ENCODE measurements at places on chromosomes 7 and 10. TPM values are rescaled to one million over a fixed set of nuclear protein-coding genes. Genes with fewer than 3 reads are reported as not detected.

OR6V1 gene
- polyA plus RNA-seq = not detected

TLX1 gene
- polyA plus RNA-seq = not detected

MOGAT3 gene
- not detected for polyA plus RNA-seq

NPY4R gene
- 0.23 TPM for polyA plus RNA-seq

MACROH2A2 gene
- 26.0 TPM for polyA plus RNA-seq

EZH2 gene
- 24.9 TPM for polyA plus RNA-seq

DDC gene
- polyA plus RNA-seq = 1.8 TPM

BUB3 gene
- 59.7 TPM for polyA plus RNA-seq

SPDYE5 gene
- 2.2 TPM for polyA plus RNA-seq

CALML5 gene
- not detected for polyA plus RNA-seq

SLC26A5 gene
- polyA plus RNA-seq = 0.17 TPM

SEMA3C gene
- polyA plus RNA-seq = 149 TPM

GOLGA7B gene
- polyA plus RNA-seq = 0.04 TPM

CALML3 gene
- 0.30 TPM for polyA plus RNA-seq

PAX2 gene
- not detected for polyA plus RNA-seq

PON3 gene
- 3.4 TPM for polyA plus RNA-seq

ZNF425 gene
- 4.7 TPM for polyA plus RNA-seq

OPN4 gene
- 2.2 TPM for polyA plus RNA-seq

DNA sequence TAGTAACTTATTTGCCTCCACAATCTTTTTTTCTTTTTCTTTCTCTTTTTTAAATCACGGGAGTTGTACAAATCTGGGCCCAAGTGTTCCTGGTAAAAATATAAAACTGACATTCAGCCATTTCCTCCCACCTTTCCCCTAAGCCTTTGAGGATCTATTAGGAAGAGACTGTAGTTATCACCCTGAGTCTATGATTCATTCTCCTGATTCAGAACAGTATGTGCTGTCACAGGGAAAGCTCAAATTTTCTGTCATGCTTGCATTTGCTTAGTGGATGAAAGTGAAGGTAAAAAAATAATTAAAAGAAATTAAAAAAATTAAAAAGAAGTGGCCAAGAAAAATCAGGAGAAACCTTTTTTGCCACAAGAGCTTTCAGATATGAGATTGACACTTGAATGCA, 71.7 kb downstream of the KIF20B start:
- DNase-seq = no peak

DNA sequence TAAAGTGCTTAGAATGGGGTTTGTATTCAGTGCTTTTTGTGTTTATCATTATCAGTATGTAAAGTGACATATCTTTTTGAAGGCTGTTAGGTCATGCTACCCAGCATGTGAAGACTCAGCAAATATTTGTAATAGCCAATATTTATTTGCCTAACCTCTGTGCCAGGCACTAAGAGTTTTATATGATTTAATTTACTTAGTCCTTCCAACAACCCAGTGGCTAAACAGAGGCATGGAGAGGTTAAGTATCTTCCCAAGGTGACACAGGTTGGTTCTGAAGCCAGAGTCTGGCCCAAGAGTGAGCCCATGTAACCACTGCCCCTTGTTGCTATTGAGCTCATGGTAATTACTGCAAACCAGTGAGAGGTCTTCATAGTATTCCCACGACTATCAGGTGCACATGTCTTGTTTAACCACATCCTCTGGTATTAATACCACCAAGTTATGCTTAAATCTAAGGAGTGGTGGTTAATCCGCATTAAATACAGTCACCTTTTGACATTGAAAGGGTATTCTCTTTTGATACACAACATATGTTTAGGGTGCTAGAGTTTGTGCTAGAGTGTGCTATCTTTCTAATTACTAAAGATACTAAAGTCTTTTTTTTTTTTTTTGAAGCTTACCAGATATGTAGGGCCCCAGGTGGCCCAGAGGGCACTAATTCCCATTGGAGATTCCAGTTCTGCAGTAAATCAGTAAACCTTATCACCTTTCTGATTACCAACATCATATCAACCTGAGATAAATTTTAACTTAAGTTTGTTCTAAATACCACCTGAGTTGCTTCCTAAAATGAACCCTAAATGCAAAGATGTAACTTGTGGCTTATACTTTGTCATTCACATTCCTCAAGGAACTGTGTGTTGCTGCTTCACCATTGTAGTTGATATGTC, 2.9 kb downstream of the ADD3 start:
- no peak for DNase-seq

DNA sequence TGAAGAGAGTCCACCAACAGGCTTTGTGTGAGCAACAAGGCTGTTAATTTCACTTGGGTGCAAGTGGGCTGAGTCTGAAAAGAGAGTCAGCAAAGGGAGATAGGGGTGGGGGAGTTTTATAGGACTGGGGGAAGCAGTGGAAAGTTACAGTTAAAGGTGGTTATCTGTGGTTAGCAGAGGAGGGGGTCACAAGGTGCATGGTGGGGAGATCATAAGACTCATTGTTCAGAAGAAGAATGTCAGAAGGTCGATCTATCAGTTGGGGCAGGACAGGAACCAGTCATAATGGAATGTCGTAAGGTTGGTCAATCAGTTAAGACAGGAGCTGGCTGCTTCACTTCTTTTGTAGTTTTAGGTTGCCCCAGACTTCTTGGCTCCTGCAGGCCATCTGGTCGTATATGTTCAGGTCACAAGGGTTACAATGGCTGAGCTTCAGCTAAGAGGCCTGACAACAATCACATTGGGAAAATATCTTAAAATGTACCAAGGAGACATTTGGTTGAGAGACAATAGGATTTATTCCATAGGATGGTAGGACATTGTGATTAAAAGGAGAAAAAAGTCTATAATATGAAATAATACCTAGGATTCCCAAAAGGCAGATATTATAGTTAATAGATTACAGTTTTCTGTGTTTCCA, 356.4 kb downstream of the ANKRD7 start:
- DNase-seq = no peak

GRCh38 chr7:79037001-79037400, 416.5 kb downstream of the MAGI2 start:
- peak; percentile 26 for DNase-seq

GRCh38 chr10:76195654-76196390, 764.4 kb downstream of the LRMDA start:
- peak; percentile 29 for DNase-seq

DNA sequence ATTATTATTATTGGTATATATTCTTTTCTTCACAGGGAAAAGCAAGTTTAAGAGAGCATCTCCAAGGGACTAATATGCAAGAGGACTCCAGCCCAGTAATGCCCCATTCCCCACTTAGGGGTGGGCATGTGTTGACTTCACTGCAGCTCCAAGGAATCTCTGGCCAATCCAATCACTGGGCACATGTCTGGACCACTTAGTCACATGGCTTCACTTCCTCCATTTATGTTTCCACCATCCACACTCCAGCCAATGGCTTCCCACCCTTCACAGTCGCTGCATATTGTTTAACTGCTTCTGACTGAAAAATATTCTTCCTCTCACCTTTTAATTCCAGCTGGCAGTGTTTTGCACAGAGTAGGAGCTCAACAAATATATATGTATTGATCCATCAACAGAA, 43.6 kb downstream of the FBXL13 start:
- no peak for DNase-seq

DNA sequence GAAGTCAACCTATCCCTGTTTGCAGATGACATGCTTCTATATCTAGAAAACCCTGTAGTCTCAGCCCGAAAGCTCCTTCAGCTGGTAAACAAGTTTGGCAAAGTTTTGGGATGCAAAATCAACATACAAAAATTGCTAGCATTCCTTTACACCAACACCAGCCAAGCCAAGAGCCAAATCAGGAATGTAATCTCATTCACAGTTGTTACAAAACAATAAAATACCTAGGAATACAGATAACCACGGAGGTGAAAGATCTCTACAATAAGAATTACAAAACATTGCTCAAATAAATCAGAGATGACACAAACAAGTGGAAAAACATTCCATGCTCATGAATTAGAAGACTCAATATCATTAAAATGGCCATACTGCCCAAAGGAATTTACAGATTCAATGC, 50.4 kb upstream of the ZNF365 start:
- DNase-seq = no peak

- DNase-seq = no peak
Measured at GRCh38 chr10:8026349-8027259, 27.9 kb upstream of the GATA3 start.

DNA sequence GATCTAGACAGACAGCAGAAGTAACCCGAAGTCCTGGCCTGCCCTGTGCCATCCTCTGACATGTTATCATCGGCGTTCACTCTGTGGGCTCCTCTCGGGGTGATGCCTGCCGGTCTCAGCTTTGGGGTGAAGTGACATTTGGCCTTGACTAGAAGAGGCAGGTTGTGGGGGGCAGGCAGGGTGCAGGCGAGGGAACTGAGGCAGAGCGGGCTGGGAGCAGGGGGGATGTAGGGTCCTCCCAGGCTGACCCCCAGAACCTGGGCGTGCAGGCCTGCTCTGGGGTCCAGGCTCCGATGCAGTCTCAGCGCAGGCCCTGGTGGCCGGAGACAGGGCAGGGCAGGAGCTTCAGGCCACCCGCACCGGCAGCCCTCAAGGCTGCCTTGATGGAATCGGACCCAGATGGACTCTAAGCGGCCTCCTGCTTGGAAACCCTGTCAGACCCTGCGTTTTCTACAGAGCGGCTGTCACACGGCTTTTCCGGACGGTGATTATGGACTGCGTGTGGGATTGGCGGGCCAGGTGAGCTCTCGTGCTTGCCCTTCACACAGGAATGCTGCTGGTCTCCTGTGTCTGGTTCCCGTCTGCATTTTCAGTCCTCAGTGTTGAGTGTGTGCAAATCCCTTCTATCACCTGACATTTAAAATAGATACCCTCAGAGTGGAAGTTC, 842 bp upstream of the JAKMIP3 start:
- DNase-seq = no peak

- DNase-seq = no peak
Measured at GRCh38 chr10:83612050-83612449, 527.3 kb upstream of the GHITM start.

DNA sequence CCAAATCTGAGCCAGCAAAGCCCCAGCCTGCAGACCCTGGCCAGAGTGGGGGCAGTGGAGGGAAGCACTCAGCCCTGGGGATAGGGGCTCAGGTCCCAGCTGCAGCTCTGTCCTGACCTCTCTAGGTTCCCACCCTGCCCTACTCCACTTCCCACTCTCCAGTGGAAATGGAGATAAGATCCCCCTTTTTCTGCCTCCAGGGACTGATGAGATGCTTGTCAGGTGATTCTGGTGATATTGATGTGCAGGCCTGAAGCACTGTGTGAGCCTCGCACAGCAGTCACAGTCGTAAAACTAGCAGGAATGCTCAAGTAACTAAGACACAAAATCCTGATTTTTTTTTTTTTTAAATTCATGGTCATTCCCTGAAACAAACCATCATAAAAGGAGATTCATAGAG, 55.0 kb upstream of the BTBD16 start:
- DNase-seq = no peak

DNA sequence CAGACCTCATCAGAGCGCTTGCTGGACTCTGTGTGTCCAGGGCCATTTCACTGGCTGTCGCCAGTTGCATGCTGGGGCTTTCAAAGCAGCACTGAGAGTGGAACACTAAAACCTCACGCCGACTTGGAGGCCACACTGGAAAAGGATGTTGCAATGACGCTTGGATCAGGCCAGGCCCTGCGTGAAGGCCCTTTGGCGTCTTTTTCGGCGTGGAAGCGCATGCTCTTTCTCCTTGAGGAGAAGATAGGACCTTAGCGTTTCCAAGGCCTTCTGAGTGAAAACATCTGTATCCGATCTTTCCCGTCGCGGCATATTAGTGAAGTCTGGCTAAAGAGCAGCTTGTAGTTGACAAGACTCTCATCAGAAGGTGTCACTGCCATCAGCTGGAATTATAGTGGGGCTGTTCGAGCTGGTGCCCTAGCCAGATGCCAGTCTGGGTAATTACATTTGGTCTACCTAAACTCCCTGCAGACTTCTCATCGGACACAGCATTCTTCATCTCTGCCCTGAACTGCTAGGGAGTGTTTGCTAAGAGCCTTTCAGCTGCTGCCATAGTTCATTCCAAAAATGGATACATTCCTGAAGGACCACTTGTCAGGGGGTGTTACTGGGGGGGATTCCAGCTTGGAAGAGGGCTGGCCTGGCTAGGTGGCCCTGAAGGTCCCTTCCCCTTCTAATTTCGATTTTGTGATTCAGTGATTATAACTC, 167.7 kb upstream of the TCF7L2 start:
- peak; percentile 98 for DNase-seq

GRCh38 chr10:8049865-8050555, 4.5 kb upstream of the GATA3 start:
- DNase-seq = no peak

GRCh38 chr7:4747746-4748145, 27.7 kb upstream of the AP5Z1 start:
- no peak for DNase-seq

- DNase-seq = peak; percentile 67
Measured at GRCh38 chr10:91711885-91712680, 79.2 kb upstream of the PPP1R3C start.

- DNase-seq = no peak
Measured at GRCh38 chr7:33981671-33982424, 76.5 kb downstream of the BMPER start.

GRCh38 chr10:49508249-49508648, 30.7 kb downstream of the ERCC6 start:
- DNase-seq = no peak

DNA sequence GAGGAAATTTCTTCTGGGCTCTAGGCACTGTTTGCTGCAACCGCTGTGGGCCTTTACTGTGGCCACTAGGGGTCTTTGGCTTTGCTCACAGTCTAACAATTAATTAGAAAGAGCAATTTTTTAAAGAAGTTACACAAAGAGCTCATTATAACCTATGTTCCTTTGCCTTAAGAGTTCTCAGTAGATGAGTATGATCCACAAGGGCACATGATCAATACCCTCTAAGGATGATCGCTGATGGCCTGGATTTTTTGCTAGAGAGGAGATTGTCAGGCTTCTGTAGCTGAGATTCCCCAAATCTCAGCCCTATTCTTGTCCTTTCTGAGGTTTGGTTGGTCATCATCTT, 80.8 kb upstream of the RHOBTB1 start:
- DNase-seq = no peak

- peak; percentile 53 for DNase-seq
Measured at GRCh38 chr10:78139341-78139740, 105.7 kb downstream of the RPS24 start.

DNA sequence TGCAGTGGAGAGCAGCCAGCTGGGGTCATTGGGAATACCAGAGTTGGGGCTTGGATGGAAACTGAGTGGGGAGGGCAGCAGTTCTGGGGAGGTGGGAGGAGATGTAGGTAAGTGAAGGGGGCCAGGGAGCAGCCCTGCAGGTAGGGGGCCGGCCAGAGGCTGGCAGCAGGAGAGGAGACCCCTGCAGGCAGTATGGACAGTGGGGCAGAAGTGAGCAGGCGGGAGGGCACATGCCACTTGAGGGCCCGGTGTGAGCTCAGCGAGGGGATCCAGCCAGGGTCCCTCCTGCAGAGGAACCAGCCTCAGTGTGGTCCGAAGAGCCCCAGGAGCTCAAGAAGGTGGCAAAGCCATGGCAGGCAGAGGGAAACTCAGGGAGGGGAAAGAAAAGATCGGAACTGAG, 75.4 kb downstream of the WDR11 start:
- no peak for DNase-seq

Data from muscle of leg (tissue), 16 donors.